ENCODE measurements at places on chromosomes 4 and X. TPM values are rescaled to one million over a fixed set of nuclear protein-coding genes. Genes with fewer than 3 reads are reported as not detected.

DNA sequence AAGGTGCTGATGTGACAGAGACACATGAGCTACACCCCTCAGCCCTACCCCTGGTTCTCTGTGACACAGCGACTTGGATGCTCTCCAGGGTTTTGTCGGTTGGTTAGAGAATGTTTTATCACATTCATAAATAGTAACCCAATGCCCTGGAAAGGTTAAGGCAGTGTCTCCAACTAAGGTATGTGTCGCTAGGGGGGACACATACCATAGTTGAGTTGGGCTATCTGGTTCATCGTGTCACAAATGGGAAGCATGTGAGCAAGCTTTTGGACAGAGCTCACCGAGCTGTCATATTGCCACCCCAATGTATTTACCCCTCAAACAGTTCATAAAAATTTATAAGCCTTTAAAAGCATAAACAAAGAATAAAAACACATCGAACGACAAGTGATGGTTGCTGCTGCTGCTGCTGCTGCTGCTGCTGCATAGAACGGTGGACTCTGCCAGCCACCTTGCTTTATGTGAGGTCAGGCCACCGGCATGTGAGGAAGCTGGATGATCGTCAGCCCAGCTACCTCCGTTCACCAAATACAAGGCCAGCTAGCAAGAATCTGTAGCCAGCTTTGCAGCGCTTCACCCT, 55.9 kb downstream of the STOX2 start:
- DNase-seq = peak; percentile 42

DNA sequence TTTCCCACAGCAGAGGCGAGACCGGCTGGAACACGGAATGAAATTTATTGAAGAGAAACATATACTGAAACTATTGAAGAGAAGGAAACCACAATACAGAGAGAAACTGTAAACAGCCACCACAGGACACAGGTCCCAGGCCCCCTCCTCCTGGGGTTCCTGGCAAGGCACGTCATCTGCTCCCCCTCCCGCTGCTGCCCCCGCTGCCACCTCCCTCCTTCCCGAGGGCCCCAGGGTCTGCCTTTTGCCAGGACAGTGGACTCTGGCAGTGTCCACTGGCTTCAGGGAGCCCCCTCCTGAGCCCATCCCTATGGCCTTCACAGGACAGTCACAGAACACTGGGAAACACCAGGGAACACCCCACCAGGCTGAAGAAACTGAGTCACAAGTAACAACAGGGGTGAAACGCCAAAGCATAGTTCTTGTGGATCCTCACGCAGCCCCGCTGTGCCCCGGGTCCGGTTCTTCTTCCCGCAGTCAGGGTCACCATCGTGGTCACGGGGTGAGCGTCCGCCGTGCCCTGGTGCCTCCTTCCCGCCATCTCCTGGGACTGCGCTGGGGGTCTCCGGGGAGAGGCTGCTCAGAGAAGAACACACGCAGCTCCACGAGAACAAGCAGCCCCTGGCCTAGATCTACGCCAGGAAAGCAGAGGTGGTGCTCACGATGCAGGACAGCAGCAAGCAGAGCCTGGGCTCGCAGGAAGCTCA, 5.4 kb downstream of the PNMA6E start:
- no peak for DNase-seq

- DNase-seq = no peak
Observed at GRCh38 chr4:31422006-31422405, 701.8 kb downstream of the PCDH7 start.

The DCLK2 gene
- total RNA-seq = 3.6 TPM

The PAGE2B gene
- total RNA-seq = not detected
